ENCODE measurements at places on chromosomes 5 and 9.

- DNase-seq = no peak
These were observed 94.1 kb downstream of the FGF18 start for GRCh38 chr5:171513591-171513990.

- DNase-seq = no peak
These were observed 287.1 kb downstream of the IZUMO3 start for GRCh38 chr9:24258626-24259025.

DNA sequence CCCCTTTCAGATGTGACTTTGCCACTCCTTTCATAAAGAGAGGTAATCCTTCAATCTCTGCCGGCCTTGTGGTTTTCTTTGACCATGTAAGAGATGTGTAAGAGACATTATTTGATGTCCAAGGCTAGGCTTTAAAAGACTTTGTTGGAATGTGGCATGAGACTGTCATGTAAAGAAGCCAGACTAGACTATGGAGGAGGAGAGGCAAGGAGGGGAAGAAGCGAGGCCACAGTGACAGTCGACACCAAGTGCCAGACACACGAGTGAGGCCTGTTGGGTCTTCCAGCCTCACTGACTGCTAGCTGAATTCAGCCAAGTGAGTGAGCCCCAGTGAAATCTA lies 1013.3 kb downstream of the MAT2B start:
- DNase-seq = no peak

DNA sequence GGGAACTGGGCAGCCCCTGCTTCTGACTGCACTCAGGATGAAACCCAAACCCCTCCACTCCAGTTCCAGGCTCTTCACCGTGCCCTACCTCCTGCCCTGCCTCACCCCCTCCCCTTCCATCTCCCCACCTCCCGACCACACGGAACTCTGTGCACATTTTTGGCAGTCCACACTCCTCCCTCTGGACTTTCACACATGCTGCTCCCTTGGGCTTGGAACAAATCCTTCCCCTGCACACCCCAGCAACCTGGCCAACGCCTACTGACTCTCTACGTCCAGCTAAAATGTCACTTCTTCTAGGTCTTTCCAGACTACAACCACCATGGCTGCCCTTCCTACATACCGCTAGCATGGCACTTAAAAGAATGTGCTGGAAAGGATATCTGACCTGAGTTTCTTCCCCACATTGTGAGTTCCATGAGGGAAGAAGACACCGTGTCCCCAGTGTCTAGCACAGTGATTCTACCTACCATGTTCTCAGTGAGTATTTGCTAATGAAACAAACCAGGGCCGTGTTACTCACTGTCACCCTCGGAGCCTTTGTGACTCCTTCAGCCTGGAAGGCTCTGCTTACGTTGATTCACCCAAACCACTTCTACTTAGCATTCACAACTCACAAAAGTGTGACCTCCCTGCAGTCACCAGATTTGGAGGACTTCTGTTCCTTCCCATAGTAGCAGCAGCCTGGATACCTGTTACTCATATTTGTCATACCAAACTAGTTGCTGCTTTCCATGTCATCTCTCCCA lies 18.7 kb downstream of the RETREG1 start:
- no peak for DNase-seq

- DNase-seq = no peak
These were observed 9.4 kb upstream of the ANGPTL2 start for GRCh38 chr9:127131871-127132270.

DNA sequence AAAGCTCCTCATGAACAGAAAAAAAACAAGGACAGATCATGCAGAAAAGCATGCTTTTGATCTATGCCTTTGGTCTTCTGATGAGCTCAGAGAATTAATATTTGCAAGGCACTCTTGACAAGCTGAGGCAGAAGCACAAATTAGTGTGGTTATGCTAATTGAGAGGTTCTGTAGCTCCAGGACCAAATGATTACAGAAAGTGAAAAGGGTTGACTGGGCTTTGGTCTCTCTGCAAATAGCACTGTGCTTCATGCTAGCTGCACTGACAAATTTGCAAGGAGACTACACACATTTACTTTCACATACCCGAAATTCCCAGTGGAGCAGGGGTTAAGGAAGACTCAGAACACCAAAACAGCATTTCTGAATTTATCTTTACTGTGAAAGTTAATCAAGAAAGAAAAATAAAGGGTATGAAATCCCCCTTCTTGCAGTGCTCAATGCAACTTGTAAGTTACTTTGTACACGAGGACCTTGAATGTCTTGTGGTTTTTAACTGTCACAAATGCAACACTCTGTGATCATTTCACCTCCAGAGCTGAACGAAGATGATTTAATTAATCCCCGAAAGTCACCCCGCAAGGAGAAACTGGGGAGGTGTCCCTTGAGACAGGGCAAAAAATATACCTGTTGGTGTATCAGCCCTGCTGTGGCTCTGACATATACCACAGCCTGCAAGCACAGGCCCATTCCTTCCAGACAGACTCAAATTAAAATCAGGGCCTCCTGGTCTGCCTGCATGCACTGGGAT lies 11.9 kb downstream of the RAPGEF1 start:
- no peak for DNase-seq

DNA sequence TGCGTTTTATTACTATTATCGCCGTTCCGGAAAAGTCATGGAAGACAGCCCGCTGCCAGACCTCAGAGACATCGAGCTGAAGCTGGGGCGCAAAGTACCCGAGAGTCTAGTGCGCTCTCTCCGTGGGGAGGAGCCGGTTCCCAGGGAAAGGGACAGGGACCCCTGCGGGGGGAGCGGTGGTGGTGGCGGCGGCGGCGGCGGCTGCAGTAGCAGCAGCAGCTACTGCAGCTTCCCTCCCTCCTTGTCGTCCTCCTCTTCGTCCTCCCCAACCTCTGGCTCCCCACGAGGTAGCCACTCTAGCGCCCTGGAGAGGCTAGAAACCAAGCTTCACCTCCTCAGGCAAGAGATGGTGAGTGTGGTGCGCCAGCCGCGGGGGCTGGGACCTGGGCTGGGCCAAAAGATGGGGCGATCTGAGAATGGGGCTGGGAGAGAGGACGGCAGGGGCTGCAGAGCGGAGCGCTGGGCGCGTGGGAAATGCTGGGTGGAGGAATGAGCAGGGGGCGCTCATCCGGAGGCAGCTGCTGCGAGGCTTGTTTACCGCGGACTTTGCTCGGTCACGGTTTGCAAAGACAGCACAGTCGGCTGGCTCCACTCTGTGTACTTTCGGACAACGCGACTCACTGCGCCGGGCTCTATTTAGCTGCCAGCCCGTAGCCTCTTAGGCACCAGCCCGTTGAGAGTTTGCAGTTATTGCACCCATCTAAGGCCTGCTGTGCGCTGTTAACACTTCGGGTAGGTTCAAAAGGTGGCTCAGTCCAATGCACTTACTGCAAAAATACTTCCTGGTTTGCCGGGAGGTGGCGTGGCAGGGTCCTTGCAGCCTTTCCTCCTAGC lies 1.1 kb downstream of the LURAP1L start:
- peak; percentile 82 for DNase-seq

GRCh38 chr9:133750982-133751649 lies 13.0 kb upstream of the SARDH start:
- DNase-seq = no peak

DNA sequence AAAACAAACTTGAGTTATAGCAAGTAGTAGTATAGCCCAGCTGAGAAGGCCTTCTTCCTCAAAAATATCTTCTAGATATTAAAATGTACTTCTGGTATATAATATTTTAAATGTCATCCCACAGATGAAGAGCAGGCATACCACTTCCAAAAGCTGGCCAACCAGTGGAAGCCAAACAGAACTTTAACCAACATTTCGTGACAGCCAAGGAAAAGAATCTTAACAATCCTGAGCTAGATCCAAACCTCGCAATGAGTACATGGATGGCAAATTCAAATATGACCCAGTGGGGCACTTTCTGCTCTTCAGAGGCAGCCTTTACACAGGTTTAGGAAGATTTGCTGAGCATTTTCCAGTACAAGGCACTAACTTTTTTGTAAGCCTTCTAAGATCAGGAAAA lies 91.8 kb upstream of the ACO1 start:
- no peak for DNase-seq
